ENCODE measurements at places on chromosomes 1 and 21. TPM values are rescaled to one million over a fixed set of nuclear protein-coding genes. Genes with fewer than 3 reads are reported as not detected.

DNA sequence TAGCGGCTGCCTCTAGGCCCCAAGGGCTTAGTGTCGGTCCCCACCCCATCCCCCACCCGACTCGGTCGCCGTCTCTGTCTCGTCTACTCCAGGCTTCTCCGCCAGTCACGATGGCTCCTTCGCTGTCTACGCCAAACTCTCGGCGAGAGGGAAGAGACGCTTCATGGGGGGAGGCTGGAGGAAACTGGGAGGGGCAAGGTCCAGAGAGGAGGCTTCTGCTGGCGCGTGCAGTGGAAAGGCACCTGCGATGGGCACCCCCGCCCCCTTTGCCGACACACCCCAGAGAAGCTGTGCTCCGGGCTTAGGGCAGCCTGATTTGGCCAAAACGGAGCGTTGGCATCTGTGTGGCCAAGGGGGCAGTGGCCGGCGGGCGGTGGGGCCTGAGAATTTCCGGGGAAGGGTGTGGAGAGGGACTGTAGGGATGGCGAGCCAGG, 1.2 kb upstream of the CSMD2 start:
- DNase-seq: no peak

DNA sequence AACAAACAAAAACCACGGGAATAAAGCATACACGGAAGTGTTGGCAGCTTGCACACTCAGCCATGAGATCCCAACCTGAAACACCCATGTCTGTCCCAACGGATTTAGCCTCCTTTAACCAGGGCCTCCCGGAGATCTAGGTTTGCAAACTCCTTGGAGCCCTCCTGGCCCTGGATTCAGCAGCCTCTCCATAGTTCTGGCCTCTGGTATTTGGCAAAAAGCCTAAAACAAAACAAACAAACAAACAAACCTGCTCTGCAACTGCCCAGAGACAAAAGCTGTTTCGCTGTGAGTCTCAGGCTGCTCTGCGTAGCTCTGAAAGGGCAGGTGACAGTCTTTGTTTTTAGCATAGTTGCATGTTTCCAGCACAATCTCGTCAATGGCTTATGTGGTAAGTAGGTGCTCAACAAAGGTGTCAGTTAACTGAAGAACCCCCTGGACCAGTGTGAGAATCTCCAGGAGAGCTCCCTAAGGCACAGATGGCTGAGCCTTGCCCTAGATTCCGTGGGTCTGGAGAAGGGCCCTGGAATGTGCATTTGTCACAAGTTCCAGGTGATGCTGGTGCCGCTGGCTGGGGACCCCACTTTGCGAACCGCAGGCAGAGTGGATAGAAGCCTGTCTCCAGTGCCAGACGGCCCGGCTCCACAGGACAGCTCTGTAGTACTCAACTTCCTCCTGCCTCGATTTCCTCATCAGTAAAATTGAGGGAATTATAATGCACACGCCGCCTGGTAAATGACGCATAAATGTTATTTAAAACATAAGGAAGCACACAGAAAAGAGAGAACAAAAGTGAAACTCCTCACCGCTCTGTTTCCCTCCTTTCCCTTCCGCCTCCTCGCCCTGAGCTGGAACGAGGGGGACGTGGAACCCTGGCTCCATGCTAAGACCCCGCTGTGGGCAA, 86.2 kb downstream of the RIPK4 start:
- DNase-seq: no peak

DNA sequence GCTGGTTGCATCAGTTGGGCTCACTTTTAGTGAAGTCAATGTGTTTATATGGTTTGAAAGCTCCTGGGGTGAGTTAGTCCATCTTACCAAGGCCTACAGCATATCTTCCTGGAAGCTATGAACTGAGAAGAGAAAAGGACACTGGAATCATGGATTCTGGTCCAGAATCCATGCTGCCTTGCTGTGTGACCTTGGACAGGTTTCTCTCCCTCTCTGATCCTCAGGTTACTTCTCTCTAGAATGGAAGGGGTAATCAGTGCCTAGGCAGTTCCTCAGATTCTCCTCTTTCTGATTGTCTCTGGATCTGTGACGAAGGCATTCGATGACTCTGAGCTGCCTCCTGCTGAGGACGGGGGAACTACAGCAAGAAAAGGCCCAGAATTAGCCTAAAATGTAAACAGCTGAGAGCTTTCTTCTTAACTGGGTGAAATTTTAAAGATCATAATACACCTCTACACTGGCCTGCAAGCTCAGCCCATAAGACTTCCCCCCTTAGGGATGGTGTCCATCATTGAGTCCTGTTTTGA, 425.0 kb upstream of the VAMP3 start:
- DNase-seq: no peak

GRCh38 chr1:24362982-24363614, 43.9 kb downstream of the GRHL3 start:
- DNase-seq: peak; percentile 96

The RNU1-2 gene
- total RNA-seq: 3,997 TPM

The DNM3 gene
- 1.8 TPM for total RNA-seq
